Activated gamma-delta T cell treated with anti-CD3 and anti-CD28 coated beads, Interleukin-2, amount 50 U/mL, for 16 hours (primary cell): ENCODE measurements at places on chromosomes 13 and 19.

- no peak for DNase-seq
These were observed 665.6 kb upstream of the ARGLU1 start for GRCh38 chr13:107233541-107233940.

DNA sequence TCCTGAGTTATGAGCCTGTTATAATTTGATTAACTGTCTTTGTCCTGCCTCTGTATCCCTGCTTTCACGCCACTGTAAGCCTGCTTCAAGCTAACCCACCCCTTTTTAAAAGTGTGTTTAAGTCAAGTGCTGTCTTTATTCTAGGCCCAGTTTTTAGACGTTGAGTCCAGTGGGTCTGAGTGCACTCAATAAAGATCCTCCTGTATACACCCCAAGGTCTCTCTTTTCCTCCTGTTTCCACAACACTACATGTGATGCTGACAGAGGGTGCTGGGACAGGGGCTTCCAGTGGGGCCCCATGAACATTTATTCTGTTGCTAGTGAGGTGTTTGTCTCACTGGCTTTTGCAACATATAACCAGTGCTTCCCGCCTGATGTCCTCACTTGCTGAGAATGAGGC lies 6.7 kb upstream of the F2RL3 start:
- no peak for DNase-seq

DNA sequence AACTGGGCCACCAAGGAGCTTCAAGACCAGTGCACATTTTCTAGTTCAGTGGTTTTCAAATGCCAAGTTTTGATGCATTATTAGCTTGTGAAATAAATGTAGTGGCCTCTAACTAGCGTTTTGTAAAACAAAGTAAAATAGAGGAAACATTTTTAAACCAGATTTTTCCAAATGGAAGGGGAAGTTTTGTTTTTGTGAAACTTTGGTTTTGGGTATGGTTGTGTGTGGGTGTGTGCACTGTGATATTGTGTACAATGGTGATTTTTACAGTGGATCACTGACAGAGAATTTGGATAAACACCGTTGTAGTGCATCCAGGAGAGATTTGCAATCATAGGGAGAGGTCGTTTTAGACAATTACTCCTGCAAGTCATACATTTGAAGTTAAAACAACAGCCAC lies 108.9 kb downstream of the SLC7A1 start:
- DNase-seq, result no peak

- DNase-seq, result no peak
These were observed 4.2 kb downstream of the B3GNT8 start for GRCh38 chr19:41422955-41423354.

- DNase-seq, result no peak
These were observed 15.3 kb upstream of the KCTD4 start for GRCh38 chr13:45216193-45216592.

- no peak for DNase-seq
These were observed 767.2 kb upstream of the SLC10A2 start for GRCh38 chr13:103833294-103833852.

- DNase-seq, result no peak
These were observed 463.7 kb upstream of the SLITRK5 start for GRCh38 chr13:87207280-87208003.

DNA sequence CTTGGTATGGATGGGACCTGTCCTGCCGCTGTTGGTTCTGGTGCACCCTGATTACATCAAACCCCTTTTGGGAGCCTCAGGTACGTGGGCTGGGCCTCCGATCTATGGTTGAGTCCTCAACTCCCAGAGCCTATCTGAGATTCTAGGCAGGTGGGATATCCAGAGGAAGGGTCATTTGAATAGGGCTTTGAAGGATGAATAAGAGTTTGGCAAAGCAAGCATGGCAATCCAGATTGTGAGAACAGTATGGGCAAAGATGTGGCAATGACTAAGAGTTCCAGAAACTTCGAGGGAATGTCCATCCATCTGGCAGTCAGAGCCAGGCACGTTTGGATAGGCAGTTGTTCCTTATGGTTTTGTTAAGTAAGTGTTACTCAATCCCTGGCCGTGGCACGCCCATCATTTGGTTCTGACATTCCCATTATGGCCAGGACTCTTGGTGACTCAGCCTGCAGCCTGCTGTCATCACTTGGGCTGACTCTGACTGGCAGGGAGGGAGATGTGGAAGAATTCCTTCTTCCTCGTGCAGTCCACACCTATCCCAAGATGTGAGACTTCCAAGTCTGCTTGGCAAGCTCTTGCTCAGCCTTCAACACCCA lies 21.5 kb downstream of the CYP4F22 start:
- no peak for DNase-seq

DNA sequence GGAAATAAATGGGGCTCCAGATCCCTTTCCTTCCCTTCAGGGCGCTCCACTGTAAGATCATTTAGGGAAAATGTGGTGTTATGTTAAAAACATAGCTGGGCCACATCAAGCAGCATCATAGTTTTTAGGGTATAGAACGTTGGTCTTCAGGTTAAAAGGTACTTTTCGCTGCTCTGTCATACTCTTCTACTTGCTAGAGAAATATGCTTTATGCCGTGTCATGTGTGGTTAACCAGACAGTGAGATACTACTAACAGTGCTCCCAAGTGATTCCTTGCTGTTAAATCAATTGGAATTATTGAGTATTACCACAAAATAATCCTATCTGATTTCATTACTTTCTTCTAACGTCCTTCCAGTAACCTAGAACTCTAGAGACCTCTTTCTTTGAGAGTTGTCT lies 1.1 kb upstream of the NDFIP2 start:
- DNase-seq, result no peak

DNA sequence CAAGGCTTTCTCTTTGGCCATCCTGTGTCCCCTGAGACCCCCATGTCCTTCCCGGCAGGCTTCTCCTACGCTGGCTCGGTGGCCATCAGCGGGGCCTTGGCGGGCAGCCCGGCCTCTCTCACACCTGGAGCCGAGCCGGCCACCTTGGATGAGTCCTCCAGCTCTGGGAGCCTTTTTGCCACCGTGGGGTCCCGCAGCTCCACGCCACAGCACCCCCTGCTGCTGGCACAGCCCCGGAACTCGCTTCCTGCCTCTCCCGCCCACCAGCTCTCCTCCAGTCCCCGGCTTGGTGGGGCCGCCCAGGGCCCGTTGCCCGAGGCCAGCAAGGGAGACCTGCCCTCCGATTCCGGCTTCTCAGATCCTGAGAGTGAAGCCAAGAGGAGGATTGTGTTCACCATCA lies 14.2 kb downstream of the PLEKHJ1 start:
- DNase-seq, result no peak

DNA sequence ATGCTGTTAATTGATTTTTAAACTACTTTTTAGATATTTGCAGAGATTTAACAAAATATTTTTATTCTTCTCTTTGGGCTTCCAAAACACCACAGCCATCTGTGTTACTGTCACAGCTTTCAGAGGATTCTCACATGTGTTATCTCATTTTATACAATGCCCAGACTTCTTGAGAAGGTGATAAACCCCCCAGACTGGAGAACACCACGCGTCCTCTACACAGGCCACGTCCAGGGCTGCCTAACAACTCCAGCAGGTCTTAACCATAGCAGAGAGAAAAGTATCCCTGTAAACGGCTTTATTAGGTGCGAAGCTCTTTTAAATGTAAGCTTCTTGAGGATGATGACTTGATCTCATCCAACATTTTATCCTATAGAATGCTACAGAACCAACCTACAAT lies 2.0 kb downstream of the GPR183 start:
- no peak for DNase-seq

DNA sequence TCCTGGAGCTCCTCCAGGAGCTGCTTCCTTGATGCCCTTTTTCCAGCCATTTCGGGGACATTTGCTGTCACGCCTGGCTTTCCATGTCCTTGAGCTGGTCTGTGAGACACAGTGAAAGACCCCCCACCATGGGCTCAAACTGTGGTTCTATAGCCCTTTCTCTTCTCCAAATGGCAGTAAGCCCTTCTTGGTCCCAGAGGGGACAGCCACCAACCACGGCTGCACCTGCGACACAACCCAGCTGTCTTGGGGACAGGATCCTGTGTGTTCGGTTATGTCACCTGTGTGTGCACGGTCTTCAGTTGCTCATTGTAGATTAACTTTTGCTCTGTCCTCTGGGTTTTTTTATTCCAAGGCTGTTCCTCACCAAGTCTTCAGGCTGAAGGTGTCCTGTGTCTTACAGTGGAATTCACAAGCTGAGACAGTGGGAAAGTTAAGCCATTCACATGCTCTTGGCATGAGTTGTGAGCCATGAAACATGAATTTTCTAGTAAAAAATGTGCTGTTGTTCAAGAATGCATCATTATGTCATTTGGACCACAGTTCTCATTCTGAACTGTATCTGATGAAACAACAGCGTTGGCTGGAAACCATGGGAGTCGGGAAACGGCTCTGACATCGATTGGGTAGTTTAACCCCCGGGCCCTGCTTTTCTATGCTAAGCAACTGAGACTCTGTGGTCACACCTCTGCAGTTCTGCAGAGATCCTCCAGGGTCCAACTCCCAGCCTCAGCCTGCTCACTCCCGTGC lies 129.5 kb upstream of the MCF2L start:
- no peak for DNase-seq

- DNase-seq, result no peak
These were observed 208.3 kb upstream of the STARD13 start for GRCh38 chr13:33493672-33494365.

- no peak for DNase-seq
These were observed 26.4 kb upstream of the TPTE2 start for GRCh38 chr13:19587635-19588300.

GRCh38 chr13:25490236-25490635 lies 118.5 kb downstream of the ATP8A2 start:
- DNase-seq, result no peak

GRCh38 chr19:1805401-1806183 lies 6.5 kb downstream of the ATP8B3 start:
- DNase-seq, result no peak

GRCh38 chr19:964116-964520 lies 20.0 kb upstream of the WDR18 start:
- DNase-seq, result no peak

GRCh38 chr13:105841286-105841685 lies 694.2 kb downstream of the EFNB2 start:
- DNase-seq, result no peak

- DNase-seq, result peak; percentile 24
These were observed at the start of gene AKAP11 for GRCh38 chr13:42272115-42272803. Gene AKAP11, plus strand, starts transcription at chr13:42272152. Its CDS starts 14,197 bp downstream, at chr13:42286349.

GRCh38 chr13:46531953-46532352 lies 21.0 kb upstream of the LRCH1 start:
- DNase-seq, result no peak

DNA sequence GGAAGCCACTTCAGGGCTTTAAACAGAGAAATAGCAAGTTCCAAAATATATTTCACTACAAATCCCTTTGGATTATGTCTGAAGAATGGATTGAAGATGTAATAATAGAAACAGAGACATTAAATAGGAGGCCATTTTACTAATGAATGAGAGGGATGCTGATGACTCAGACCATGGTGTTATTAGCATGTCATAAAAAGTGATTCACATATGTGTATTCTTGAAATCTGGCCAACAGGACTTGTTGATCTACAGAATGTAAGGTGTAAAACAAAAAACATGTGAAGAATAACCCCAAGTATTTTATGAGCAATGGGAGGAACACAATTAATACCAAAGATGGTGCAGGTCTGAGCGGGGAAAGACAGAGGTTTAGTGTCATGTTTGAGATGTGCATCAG lies 873.7 kb downstream of the SLITRK5 start:
- DNase-seq, result no peak

- no peak for DNase-seq
These were observed 23.9 kb upstream of the OXGR1 start for GRCh38 chr13:97018029-97018819.

GRCh38 chr19:42140125-42140754 lies 8.0 kb upstream of the POU2F2 start:
- no peak for DNase-seq

GRCh38 chr13:42574435-42575311 lies 721 bp downstream of the TNFSF11 start:
- peak; percentile 22 for DNase-seq

GRCh38 chr13:19055611-19056010 lies 126.0 kb downstream of the TUBA3C start:
- DNase-seq, result no peak

DNA sequence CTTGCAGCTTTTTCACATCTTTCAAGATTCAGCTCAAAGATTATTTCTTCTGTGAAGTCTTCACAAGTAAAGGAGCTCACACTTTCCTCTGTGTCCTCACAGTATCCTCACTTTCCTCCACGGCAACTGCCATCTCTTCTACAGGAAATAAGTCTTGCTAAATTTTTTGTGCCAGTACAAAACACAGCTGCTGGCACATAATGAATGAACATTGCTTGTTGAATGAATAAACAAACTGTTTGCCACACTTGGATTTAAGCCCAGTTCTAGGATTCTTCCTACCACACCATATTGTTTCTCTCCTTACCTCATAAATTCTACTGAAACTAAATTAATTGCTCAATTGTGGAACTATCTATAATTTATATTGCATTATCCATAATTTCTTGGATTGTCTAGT lies 59.5 kb downstream of the RAP2A start:
- DNase-seq, result no peak

GRCh38 chr19:45621389-45621788 lies 17.8 kb downstream of the EML2 start:
- no peak for DNase-seq

GRCh38 chr19:5447700-5448311 lies 7.4 kb upstream of the ZNRF4 start:
- DNase-seq, result no peak

DNA sequence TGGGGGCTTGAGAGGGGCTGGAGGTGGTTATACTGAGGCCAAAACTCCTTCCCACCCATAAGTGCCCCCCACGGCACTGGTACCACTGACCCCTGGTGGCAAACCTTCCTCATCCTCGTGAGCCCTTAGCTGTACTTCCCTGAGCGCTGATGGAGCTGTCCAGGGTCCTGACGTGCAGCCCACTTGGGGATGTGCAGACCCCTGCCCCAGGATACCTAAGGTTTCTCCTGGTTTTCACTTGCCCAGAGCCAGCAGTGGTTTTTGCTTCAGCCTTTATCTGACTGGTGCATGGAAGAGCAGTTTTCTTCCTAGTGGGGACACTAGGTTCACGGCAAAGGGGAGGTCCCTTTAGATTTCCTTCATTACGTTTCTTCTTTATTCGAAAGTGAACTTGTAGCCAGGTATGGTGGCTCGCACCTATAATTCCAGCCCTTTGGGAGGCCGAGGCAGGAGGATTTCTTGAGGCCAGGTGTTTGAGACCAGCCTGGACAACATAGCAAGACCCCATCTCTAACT lies 28.7 kb upstream of the KCTD15 start:
- DNase-seq, result no peak

- no peak for DNase-seq
These were observed 989 bp downstream of the ZNF766 start for GRCh38 chr19:52270266-52270885.

DNA sequence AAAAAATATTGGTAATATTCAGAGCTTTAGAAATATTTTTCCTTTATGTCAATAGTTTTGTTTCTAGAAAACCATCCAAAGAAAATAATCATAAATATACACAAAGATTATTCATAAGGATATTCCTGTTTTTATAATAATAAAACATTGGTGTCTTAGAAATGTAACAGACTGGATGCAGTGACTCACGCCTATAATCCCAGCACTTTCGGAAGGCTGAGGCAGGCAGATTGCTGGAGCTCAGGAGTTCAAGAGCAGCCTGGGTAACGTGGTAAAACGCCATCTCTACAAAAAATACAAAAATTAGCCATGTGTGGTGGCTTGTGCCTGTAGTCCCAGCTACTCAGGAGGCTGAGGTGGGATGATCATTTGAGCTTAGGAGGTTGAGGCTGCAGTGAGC lies 106.8 kb downstream of the DHRS12 start:
- no peak for DNase-seq
